ENCODE measurements at places on chromosomes 5 and 9.
A peak's percentile ranks its signal among the peaks of the same experiment; 100 is the strongest.

DNA sequence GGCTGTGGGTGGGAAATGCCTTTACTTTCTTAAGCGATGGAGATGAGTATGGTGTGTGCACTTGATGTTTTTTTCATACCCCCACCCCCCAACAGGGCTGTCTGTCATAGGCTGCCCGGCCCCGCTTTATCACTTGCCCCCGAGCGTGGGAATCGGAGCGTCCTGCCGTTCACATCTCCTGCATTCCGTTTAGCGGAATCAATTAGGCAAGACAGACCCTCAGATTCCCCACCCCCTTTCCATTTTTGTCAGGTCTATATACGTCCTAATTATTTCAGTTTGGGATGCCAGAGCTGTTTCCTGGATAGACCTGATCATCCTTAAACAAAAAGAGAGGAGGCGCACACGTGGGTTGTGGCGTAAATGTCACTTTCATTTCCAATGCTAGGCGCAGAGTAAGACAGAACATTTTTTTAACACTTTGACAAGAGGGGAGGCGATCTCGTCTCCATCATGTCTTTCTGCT, 217.2 kb downstream of the MEF2C start:
- H3K27me3 ChIP-seq: peaks cover 86% of the 10 kb centered on the region
- H3K27ac ChIP-seq: no peak overlapping the region
- H3K4me1 ChIP-seq: peaks cover 33% of the 10 kb centered on the region
- peak overlapping the region; percentile 71 for H3K4me3 ChIP-seq

DNA sequence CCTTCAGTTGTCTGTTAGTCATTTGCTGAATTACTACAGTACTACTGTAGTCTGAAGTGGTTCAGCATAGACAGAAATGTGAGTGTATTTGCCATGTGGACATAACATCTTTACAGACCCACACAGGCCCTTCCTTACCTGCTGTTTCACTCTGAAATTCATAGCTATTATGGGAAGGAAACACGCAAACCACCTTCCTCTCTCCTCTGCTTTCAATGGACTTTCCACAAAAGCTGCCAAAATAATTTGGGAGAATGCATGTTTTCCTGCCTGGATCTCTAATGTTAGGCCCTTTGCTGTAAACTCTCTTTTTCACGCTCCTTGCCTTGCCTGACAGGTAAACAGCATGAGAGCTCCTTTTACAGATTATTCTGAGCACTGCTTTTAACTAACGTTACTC, 294.0 kb downstream of the GLIS3 start:
- no peaks in the 10 kb centered on the region for H3K36me3 ChIP-seq
- no peaks in the 10 kb centered on the region for H3K27me3 ChIP-seq
- H3K27ac ChIP-seq: no peak overlapping the region
- H3K4me3 ChIP-seq: no peak overlapping the region

DNA sequence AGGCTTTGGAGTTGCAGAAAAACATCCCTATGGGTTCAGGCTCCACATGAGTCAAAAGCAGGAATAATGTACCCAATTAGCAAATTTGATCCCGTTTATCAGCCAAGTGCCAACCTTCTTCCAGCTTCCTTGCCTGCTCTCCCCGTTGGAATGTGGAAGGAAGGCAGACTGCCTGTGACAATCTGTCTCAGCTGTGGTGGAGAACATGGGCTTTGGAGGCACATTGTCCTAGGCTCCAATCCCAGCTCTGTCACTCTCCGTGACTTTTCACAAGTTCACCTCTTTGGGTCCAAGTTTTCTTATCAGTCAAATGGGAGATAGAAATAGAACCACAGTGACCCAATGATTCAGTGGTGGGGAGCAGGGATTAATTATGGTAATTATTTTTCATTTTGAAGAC, 113.9 kb downstream of the ARHGAP26 start:
- H3K4me3 ChIP-seq: no peak overlapping the region
- H3K27me3 ChIP-seq: no peaks in the 10 kb centered on the region
- no peak overlapping the region for H3K27ac ChIP-seq
- H3K4me1 ChIP-seq: peaks cover 23% of the 10 kb centered on the region
- no peaks in the 10 kb centered on the region for H3K36me3 ChIP-seq
- DNase-seq: no peak

DNA sequence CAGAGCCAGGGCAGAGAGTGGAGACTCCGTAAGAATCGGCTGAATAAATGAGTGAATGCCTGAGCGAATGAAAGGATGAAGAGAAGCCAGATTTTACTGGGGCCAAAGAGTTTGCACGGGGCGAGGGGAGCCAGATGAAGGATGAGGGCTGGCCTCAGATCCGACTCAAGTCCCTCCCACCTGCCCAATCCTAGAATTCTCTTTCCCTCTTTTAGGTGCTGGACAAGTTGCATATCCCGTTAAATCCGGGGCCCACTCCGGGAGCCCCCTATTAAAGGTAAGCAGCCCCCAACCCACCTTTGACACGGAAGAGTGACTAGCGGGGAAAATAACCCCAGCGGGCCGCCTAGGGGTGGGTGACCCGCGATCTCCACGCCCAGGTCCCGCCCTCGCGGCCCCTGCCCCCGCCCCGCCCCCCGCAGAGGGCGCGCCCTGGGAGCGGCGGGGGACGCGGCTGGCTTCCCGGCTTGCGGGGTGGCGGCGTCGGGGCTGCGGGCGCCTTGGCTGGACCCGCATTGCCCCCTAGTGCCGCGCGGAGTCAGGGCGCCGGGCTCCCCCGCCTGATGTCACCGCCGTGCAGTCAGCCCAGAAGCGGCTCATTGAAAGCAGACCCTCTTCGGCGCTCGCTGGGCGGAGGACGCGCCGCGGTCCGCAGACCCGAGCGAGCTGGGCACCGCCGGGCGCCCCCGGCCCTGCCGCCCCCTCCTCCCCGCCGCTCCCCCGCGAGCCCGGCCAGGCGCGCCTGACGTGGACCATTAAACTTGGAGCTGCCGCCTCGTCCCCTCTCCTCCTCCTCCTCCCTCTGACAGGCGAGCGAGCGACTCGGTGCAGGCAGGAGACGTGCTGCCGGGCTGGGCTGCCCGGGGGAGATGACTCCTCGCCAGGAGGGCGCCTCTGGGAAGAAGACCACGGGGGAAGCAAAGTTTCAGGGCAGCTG, at the start of gene ADRA1B:
TSS of gene ADRA1B (plus strand) at position 579 of the 937 bp plus-strand sequence. CDS start 424 bp downstream, outside the sequence.
- H3K4me3 ChIP-seq: peak within 1 kb of the TSS; percentile 25
- H3K27me3 ChIP-seq: peaks cover 64% of the 10 kb centered on the region
- no peaks in the 10 kb centered on the region for H3K36me3 ChIP-seq
- H3K27ac ChIP-seq: no peak within 1 kb of the TSS
- DNase-seq: peak; percentile 42
- peaks cover 7% of the 10 kb centered on the region for H3K4me1 ChIP-seq

DNA sequence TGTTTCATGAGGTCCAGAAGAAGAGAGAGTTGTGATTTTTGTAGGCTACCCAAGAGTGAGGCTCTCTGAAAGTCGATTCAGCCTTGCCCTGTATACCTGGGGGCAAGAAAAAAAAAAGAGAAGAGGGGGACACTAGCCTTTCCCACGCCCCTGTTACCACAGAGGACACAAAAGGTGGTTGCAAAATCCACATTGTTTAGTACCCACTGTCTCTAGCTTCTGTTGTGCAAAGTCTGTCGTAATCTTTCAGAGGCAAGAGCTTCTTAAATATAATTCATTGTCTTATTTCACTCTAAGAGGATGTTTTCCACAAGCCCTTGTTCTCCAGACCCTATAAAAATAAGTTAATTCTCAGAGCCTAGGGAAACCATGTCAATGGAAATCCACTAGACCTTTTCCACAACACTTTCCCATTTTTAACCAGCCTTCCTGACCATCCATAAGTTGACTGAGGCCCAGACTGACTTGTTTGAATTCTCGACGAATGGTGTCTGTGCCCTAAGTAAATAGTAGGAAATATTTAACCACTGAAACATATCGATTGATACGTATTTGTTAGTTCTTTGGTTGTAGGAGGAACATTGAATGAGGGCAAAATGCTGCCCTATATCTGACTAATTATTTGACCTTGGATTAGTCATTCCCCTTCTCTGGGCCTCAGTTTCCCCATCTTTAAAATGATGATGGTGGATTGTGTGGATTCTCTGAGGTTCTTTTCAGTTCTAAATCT, 182.7 kb downstream of the PAPPA start:
- no peak for DNase-seq
- H3K27ac ChIP-seq: no peak overlapping the region
- H3K4me3 ChIP-seq: no peak overlapping the region

- H3K36me3 ChIP-seq: no peaks in the 10 kb centered on the region
- H3K27ac ChIP-seq: no peak overlapping the region
- H3K4me1 ChIP-seq: no peaks in the 10 kb centered on the region
- H3K4me3 ChIP-seq: no peak overlapping the region
- DNase-seq: peak; percentile 11
Observed at GRCh38 chr9:114016629-114017423, 61.3 kb downstream of the AMBP start.

All from activated CD4-positive, alpha-beta memory T cell treated with anti-CD3 and anti-CD28 coated beads, Interleukin-2, amount 10 ng/mL, durations not matched to agents 7 days and 5 days (primary cell).